CD4-positive, alpha-beta T cell treated with Interleukin-1 beta for 1 hour (primary cell): ENCODE measurements at places on chromosomes 5 and 9.

DNA sequence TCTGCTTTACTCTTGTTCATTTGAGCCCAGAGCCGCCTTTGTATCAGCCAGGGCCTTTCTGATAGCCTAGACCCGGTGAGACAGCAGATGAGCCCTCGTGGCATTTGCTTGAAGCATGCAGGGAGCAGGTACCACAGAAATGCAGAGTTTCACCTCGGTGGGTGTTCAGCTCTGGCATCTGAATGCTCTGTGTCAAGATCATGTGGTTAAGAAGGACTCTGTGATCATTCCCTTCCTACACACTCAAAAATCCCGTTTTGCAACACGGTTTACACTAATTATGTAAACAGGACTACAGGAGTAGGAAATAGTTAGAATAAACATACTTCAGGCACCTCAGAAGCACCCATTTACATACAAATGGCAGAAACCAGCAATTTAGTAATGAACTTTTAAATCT is 67.2 kb downstream of the MVB12B start:
- no peak for DNase-seq

DNA sequence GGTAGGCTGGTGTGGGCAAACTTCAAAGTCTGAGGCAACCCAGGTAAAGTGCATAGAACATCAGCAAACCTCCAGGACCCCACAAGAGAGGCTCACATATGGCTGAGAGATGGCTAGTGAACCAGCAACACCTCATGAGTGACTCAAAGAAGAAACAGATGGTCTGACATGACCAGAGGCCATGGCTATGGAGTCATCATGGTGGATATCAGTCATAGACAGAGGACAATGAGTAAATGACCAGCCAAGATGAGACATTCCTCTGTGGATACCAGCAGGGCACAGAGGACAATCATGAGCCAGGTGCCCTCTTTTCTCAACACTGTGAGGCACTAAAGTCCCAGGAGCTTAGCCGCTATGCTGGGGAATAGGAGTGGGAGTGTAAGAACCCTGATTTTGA is 180.8 kb downstream of the RASEF start:
- no peak for DNase-seq

DNA sequence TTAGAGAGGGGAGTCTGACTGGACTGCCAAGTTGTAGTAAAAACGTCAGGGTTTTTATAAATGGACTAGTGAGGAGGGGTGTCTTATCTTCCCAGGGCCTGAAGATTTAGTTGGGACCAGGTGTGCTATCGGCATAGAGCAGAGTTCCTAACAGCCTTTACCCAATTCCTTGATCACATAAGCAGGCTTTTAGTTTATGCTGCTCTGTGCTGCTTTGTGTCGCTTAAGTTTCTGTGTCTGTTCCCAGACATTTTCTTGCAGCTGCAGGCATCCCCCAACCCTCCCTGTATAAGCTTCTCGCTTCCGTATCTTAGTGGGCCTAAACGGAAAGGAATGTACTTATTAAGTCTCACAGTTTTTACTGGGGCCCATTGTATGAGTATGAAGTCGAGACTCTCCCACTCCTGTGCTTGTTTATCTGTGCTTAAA is 2.6 kb upstream of the SMC5 start:
- DNase-seq: no peak

DNA sequence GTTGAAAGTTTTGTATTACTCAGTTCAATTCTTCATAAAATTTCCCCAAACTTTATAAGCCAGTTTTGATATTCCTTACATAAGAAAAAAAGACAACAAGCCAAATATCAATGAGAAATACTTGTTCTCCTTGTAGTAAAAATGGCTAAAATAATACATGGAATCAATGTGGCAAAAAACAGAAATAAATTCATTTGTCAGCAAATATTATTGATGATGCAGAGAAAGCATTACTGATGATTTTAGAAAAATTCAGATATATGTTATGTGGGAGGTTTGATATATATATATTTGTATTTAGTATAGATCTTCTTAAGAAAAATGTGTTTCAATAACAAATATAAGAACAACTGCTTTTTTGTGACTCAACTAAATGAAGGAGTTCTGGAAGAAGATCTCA is 127.0 kb upstream of the PUM3 start:
- DNase-seq: no peak

GRCh38 chr5:61526207-61526519 is 194.1 kb downstream of the ZSWIM6 start:
- no peak for DNase-seq

GRCh38 chr5:118506217-118506852 is 482.0 kb downstream of the DTWD2 start:
- DNase-seq: peak; percentile 23

GRCh38 chr9:73165911-73166310 is 14.2 kb downstream of the ANXA1 start:
- DNase-seq: no peak

- DNase-seq: no peak
Measured at GRCh38 chr5:29414681-29415080, 1778.8 kb upstream of the CDH6 start.

- no peak for DNase-seq
Measured at GRCh38 chr9:130129432-130130061, 42.7 kb upstream of the NCS1 start.

GRCh38 chr5:167886196-167886595 is 405.2 kb upstream of the WWC1 start:
- no peak for DNase-seq

DNA sequence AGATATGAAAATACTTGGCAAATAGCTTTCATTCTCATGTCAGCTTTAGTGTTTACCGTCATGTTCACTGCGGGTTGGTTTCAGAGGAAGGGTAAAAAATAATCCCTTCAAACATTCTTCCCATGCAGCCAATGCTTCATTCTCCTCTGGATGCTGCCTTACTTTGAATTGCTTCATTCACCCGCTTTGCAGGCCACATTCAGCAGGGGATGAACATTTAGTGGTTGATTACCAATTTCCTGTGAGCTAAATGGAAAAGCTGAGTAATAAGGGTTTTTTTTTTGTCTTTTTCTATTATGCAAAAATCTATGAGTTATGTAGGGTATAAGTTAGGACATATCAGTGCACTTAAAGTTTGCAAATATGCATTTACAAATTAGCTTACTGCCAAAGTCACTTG is 96.3 kb upstream of the MEF2C start:
- no peak for DNase-seq

DNA sequence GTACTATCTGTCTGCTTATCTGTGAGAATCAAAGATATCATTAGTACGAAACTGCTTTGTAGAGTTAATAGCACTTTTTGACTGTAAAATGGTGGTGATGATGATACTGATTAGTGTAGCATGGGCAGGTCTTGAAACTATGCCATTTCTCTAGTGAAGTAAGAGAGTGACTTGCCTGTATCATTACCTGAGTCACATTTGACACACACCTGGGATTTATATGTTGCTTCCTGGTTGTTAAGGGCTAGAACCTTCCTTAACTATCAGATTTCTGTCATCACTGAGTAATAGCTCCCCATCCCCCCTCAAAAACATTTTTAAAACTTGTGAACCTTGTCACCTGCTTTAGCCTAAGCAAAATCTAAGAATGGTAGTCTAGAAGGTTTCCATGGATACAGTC is 135.6 kb upstream of the RORB start:
- no peak for DNase-seq

DNA sequence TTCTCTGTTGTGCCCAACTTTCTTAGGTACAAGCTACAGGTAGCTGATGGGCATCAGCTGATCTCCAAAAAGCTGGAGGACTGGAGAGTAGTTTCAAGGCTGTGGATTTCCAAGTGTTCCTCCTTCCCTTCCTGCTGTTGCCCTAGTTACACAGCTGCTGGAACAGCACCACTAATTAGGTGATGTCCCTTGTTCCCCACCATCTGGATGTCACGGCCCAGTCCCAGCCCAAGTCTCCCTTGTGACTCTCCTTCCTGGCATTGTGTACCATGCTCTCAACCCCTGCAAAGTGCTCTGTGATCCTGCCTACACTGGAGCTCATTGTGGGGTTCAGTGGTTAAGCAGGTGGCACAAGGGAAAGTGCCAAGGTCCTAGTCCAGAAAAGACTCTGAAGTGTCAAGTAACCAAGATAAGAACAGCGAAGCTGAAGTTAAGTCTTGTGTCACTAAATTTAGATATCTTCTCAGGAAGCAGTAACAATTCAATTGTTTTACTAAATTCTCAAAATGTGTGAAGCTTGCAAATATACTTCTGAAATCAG is 604.5 kb downstream of the ISL1 start:
- DNase-seq: no peak

GRCh38 chr5:134647750-134648424 is 698 bp upstream of the SEC24A start:
- DNase-seq: peak; percentile 60
